Motor neuron (in vitro differentiated cells): ENCODE measurements at places on chromosomes 6 and 20. TPM values are rescaled to one million over a fixed set of nuclear protein-coding genes. Genes with fewer than 3 reads are reported as not detected.

Gene MCHR2
- total RNA-seq: not detected in 2 replicates

Gene BCAS4
- total RNA-seq: 13.5 and 17.3 TPM in 2 replicates

Gene CLVS2
- total RNA-seq: 0.07 and 0.11 TPM in 2 replicates

Gene OR2H1
- 0.53 TPM in 1 of 2 replicates, not detected in the other for total RNA-seq

Gene ERGIC3
- total RNA-seq: 238 and 249 TPM in 2 replicates

Gene COL10A1
- 4.5 and 5.4 TPM in 2 replicates for total RNA-seq

Gene LTB
- total RNA-seq: not detected in 2 replicates

Gene SLC22A1
- total RNA-seq: 1.1 and 3.7 TPM in 2 replicates
